ENCODE measurements at places on chromosomes 7 and 10. TPM values are rescaled to one million over a fixed set of nuclear protein-coding genes. Genes with fewer than 3 reads are reported as not detected.

- no peak overlapping the region for H3K4me3 ChIP-seq
- H3K36me3 ChIP-seq, result no peaks in the 10 kb centered on the region
- no peak for DNase-seq
- H3K4me1 ChIP-seq, result peaks cover 12% of the 10 kb centered on the region
Measured at GRCh38 chr7:101111261-101111660, 15.6 kb upstream of the SERPINE1 start.

- H3K27me3 ChIP-seq, result no peaks in the 10 kb centered on the region
- no peak for DNase-seq
- H3K36me3 ChIP-seq, result no peaks in the 10 kb centered on the region
Measured at GRCh38 chr10:86402283-86402941, 35.8 kb upstream of the GRID1 start.

DNA sequence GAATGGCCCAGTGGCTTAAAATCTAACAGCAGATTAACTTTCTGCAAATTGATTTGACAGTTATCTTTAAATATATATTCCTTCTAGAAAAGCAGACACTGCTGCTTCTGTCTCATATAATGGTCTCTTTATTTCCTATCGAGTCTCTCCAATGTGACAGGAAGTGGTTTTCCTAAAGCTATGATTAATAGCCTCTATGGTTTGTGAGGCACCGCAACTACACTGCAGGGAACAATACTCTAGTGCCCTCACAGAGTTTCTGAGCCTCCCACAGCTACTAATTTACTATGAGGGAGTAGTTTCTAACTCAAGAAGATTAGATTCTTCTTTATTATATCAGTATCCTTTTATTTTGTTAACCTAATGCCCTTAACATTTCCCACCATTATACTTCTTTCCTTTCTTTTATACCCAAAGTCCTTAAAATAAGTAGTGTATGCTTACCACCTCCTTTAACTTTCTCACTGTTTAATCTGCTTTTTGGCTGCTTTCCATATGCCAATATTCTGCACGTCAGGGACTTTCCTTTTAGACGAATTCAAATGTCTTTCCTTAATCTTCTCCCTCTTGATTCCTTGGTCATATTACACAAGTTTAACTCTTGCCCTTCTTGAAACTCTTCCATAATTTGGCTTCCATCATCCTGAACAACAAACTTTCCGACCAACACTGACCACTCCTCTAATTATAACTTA lies 23.8 kb upstream of the AHR start:
- no peak for DNase-seq
- no peaks in the 10 kb centered on the region for H3K4me1 ChIP-seq
- no peaks in the 10 kb centered on the region for H3K27me3 ChIP-seq
- no peaks in the 10 kb centered on the region for H3K36me3 ChIP-seq
- H3K4me3 ChIP-seq, result no peak overlapping the region

DNA sequence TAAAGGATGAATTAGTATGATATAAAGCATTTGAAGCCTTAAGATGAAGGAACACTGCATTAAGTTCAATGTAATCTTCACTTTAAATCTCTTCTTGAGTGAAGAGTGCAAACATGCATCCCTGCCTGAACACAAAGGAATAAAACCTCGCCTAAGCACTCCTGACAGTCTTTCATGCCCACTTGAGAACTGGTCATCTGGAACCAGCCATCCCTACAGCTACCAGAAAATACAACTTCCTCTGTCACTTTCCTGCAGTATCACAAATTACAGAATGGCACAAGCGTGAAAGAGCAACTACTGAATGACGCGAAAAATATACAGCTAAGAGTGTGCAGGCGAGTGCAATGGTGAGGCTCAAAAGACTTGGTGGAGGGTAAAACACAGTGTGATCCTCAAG lies 1079.9 kb downstream of the CNTNAP2 start:
- H3K36me3 ChIP-seq, result no peaks in the 10 kb centered on the region
- H3K27ac ChIP-seq, result no peak overlapping the region
- no peaks in the 10 kb centered on the region for H3K4me1 ChIP-seq
- DNase-seq, result no peak
- H3K27me3 ChIP-seq, result no peaks in the 10 kb centered on the region

DNA sequence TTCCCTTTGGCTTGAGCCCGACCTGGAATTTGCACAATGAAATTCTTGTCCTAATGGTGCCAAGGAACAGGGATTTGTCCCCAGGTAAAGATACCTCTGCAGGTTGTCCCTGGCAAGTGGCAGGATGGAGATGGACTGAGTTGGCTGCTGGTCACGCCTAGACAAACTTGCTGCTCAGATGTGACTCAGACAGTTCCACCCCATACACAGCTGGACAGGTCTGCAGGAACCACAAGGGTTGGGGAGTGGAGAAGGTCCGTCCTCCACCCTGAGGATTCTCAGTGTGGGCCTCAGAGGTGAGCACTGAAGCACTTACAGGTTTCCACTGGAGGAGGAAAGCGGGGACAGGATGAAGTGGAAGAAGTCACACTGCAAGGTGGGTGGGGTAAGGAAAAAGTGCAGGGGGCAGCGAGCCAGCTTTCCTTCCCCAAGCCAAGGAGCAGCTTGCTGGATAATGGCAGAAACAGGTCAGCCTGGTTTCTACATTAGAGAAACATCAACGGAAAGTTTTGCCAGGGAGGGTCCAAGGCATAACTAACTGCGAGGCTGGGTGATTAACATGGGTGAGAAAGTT lies 20.5 kb downstream of the ITPRIP start:
- no peak overlapping the region for H3K4me3 ChIP-seq
- H3K27ac ChIP-seq, result no peak overlapping the region
- H3K36me3 ChIP-seq, result peaks cover 34% of the 10 kb centered on the region
- DNase-seq, result no peak

DNA sequence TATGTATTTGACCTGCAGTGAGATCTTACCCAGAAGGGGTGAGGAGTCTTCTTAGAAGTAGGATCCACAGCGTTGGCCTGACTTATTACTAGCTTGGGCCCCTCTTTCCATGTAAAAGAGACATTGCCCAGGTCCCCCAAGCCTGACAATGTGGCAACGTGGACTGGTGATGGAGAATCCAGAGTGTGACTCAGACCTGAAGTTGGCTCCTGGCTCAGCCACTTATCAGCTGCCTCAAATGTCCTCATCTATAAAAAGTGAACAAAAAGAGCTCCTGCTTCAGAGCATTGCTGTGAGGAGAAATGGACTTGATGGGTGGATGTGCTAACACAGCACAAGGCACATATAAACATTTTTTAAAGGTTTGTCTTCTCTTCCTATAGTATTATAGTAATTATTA lies 35.4 kb upstream of the TECTB start:
- no peak for DNase-seq
- H3K4me3 ChIP-seq, result no peak overlapping the region
- H3K36me3 ChIP-seq, result no peaks in the 10 kb centered on the region
- no peak overlapping the region for H3K27ac ChIP-seq
- H3K4me1 ChIP-seq, result no peaks in the 10 kb centered on the region

SERPINE1 gene
- total RNA-seq, result 0.66 TPM

GRCh38 chr7:125592331-125592730 lies 662.7 kb upstream of the POT1 start:
- no peaks in the 10 kb centered on the region for H3K36me3 ChIP-seq
- H3K27ac ChIP-seq, result no peak overlapping the region
- no peak for DNase-seq
- no peaks in the 10 kb centered on the region for H3K27me3 ChIP-seq
- no peak overlapping the region for H3K4me3 ChIP-seq
